ENCODE measurements at places on chromosomes 6 and 20. TPM values are rescaled to one million over a fixed set of nuclear protein-coding genes. Genes with fewer than 3 reads are reported as not detected.

- no peak for DNase-seq
Measured at GRCh38 chr20:63529861-63530787, 7.1 kb downstream of the PTK6 start.

TOX2 gene
- 0.70 TPM for total RNA-seq

DNA sequence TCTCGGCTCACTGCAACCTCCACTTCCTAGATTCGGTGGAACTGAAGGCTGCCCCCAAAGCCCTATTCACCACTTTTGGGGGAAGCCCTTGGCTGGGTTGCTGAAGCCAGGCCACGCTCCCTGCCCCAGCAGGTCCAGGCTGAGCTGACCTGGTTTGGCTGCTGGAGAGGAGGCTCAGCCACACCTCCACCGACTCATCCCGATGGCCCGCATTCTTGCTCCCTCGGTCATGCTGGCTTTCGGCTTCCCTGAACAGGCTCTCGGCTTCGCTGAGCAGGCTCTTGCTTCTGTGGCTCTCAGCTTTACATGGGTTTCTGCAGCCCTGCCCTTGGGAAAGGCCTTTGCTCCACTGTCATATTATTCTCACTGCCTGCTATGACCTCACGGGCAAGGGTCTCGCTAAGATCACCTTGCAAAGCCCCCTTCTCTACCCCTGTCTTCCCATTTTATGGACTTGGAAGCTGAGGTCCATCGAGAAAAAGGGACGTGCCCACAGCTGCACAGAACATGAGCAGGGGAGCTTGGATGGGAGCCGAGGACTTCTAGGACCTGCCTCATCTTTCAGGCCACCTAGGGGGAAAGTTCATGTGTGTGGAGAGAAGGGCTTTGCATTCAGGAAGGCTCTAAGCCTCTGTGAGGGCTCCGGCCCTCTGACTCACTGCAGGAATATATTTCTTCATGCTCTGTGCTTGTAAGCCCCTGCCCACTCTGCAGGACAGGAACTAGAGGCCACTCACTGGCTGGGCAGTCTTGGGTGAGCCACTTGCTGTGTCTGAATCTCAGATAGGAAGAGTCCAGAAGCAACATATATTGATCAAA lies 15.6 kb downstream of the ARHGAP40 start:
- no peak for DNase-seq

DNA sequence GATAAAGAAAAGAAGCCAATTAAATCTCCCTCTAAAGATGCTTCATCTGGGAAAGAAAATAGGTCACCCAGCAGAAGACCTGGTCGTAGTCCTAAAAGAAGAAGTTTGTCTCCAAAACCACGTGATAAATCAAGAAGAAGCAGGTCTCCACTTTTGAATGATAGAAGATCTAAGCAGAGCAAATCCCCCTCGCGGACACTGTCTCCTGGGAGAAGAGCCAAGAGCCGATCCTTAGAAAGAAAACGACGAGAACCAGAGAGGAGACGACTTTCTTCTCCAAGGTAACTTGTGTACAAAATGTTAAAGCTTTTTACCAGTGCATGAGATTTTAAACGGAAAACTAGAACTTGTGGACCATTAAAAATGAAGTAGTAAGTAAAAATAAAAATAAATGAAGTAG lies 46.5 kb downstream of the FAM217A start:
- no peak for DNase-seq

CALHM5 gene
- 5.4 TPM for total RNA-seq

PMEPA1 gene
- 8.8 TPM for total RNA-seq

DNA sequence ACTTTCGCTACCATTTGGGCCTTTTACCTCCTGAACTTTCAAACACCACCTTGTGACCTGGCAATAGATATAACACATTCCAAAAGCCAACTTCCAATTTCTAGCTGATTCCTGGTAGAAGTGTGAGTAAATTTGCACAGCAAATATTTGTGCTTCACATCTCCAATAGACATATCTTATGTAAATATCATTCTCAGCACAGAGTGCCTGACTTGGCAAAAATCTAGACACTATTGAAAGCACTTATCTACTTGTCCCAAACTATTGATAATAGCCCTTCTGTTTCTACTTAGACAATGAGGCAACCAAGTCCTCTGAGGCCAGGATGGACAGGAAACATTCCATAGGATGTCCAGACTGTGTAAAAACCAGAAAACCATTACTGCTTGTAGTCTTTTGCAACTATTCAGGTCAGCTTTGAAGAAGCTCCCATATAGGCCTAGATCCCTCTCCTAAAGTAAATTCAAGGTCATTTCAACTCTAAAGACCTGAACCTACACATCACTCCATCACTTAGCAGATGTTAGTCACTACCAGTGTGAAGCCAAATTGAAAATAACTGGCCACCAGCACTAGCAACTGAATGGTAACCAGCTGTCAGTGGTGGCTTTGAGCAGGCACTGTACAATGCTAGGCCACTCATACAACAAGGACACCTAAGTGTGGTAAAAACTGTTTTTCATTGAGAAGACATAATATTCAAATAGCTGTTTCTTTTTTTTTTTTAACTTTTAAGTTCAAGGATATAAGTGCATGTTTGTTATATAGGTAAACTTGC lies 95.3 kb upstream of the RSPO3 start:
- DNase-seq: peak; percentile 20

MUCL3 gene
- total RNA-seq: not detected

GRCh38 chr6:154460306-154461071 lies 50.0 kb downstream of the CNKSR3 start:
- DNase-seq: peak; percentile 67

KIAA0408 gene
- 2.0 TPM for total RNA-seq

- peak; percentile 4 for DNase-seq
Measured at GRCh38 chr6:143773506-143774150, 69.5 kb upstream of the LTV1 start.

DNA sequence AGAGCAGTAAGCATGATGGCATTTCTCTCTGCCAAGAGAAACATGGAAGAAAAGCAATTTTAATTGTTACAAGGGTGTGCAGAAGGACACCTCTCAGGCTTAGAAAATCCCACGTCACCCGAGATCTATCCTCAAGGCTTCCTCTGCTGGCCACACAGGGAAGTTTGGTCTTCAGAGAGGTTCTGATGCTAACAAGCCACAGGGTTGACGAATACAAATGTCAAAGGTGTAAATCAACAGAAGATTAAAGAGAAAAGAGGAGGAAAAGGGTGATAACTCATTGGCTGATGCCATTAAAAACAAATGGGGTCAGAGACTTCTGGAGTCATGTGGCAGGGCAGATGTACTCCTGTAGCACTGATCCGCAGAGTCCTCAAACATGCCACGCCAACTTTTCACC lies 33.6 kb upstream of the SPDEF start:
- no peak for DNase-seq

GRCh38 chr6:32294566-32294965 lies 70.7 kb upstream of the NOTCH4 start:
- no peak for DNase-seq

PTK6 gene
- 5.2 TPM for total RNA-seq

- DNase-seq: no peak
Measured at GRCh38 chr6:131825946-131826345, 18.1 kb downstream of the ENPP1 start.

- DNase-seq: no peak
Measured at GRCh38 chr20:24960861-24961260, 11.8 kb downstream of the CST7 start.

GRCh38 chr6:39263303-39264037 lies 34.2 kb upstream of the KCNK5 start:
- DNase-seq: no peak

GRCh38 chr6:30325873-30326525 lies 728 bp upstream of the TRIM39 start:
- no peak for DNase-seq

DNA sequence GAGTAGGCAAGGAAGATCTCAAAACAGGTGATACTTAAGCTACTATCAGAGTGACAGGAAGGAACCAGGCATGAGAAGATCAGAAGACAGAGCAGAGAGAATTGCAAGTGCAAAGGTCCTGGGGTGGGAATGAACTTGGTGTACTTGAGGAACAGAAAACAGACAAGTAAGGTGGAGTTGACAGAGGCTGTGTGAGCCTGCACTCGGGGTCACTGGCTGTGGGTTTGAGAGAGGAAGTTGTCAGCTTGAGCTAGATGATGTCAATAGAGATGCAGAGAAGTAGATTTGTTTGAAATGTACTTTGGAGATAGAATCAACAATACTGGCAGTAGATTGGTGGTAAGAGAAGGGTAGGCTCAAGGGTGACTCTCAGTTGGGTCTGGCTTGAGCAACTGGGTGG lies 209.5 kb downstream of the CLIC5 start:
- no peak for DNase-seq

HCK gene
- total RNA-seq: not detected

PPIL1 gene
- total RNA-seq: 31.3 TPM

- no peak for DNase-seq
Measured at GRCh38 chr6:148681666-148682065, 65.2 kb upstream of the UST start.

- DNase-seq: no peak
Measured at GRCh38 chr6:4188801-4189200, 53.4 kb upstream of the ECI2 start.

ARID1B gene
- total RNA-seq: 23.3 TPM

PTCHD4 gene
- 19.2 TPM for total RNA-seq

RSPH9 gene
- not detected for total RNA-seq

- DNase-seq: no peak
Measured at GRCh38 chr20:39528436-39528835, 566.3 kb downstream of the DHX35 start.

MYB gene
- not detected for total RNA-seq

ARFGEF3 gene
- total RNA-seq: 0.05 TPM

DNA sequence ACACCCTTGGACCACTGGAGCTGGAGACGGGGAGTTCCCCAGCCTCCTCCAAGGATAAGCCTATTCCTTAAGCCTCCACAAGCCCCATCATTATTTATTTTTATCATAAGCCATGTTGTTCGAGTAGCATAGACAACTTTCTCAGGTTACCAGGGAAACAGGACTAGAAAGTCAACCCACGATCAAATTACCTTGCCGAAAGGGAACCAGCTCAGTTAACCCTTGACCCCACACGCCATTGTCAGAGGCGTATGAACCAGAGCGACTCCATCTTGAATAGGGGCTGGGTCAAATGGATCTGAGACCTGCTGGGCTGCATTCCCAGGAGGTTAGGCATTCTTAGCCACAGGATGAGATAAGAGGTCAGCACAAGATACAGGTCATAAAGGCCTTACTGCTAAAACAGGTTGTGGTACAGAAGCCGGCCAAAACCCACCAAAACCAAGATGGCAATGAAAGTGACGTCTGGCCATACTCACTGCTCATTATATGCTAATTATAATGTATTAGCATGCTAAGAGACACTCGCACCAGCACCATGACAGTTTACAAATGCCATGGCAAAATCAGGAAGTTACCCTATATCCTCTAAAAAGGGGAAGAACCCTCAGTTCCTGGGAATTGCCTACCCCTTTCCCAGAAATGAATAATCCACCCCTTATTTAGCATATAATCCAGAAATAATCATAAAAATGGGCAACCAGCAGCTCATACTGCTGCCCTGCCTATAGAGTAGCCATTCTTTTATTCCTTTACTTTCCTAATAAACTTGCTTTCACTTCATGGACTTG lies 22.4 kb downstream of the SYNJ2 start:
- DNase-seq: no peak

DNA sequence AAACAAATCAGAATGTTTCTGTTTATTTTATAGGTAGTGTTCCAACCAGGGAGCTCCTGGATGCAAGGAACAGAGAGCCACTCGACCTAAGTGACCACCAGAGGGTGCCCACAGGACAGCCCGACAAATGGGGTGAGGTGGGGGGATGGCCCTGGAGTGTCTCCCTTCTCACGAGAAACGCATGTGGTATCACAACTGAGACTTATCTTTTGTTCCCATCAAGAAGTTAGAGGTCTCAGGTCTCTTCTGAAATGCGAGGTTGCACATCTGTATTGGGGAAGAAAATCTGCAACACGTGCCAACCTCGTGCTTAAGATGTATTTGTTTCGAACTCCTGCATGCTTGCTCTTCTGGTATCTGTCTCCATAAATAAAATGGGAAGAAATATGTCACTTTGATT lies 104.0 kb downstream of the ISM1 start:
- peak; percentile 59 for DNase-seq

GRCh38 chr6:15232836-15233510 lies 12.9 kb upstream of the JARID2 start:
- DNase-seq: no peak

OTOR gene
- not detected for total RNA-seq

IL17A gene
- total RNA-seq: not detected

GRCh38 chr6:25601800-25602673 lies 50.0 kb upstream of the SCGN start:
- DNase-seq: peak; percentile 58

TSPO2 gene
- not detected for total RNA-seq

- DNase-seq: no peak
Measured at GRCh38 chr6:63097222-63097621, 114.0 kb upstream of the FKBP1C start.

DNA sequence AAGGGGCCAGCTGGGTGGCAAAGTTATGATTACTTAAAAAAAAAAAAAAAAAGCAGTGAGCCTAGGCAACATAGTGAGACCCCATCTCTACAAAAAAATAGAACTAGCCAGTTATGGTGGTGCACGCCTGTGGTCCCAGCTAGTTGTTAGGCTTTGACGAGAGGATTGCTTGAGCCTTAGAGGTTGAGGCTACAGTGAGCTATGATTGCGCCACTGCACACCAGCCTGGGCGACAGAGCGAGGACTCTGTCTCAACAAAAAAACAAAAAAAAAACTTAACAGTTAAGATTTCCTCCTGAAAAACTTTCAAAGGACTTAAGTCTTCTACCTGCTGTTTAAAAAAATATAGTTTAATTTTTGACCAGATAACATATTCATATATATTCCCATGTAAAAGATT lies 2.4 kb downstream of the GTSF1L start:
- no peak for DNase-seq

DNA sequence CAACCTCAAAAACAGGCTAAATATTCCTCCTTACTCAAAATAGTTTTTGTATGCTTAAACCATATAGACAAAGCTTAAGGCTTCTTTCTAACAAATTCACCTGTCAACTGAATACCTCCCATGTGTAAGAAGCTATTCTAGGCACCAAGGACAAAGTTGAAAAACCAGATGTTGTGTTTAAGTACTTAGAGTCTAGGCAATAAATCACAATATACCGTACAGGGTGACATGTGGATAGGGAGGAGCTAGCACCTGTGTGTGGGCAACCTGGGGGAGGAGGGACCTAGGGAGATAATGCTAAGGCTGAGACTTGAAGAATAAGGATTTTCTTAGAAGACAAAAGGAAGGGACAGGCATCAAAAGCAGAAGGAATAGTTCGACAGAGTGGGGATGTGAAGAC lies 123.5 kb downstream of the LMBRD1 start:
- no peak for DNase-seq

GRCh38 chr6:138557147-138557546 lies 57.9 kb upstream of the NHSL1 start:
- DNase-seq: no peak

GRCh38 chr20:63351811-63352591 lies 9.1 kb downstream of the CHRNA4 start:
- no peak for DNase-seq

All from myocyte (in vitro differentiated cells).